ENCODE measurements at places on chromosomes 6 and 20. TPM values are rescaled to one million over a fixed set of nuclear protein-coding genes. Genes with fewer than 3 reads are reported as not detected.
A peak's percentile ranks its signal among the peaks of the same experiment; 100 is the strongest.

DNA sequence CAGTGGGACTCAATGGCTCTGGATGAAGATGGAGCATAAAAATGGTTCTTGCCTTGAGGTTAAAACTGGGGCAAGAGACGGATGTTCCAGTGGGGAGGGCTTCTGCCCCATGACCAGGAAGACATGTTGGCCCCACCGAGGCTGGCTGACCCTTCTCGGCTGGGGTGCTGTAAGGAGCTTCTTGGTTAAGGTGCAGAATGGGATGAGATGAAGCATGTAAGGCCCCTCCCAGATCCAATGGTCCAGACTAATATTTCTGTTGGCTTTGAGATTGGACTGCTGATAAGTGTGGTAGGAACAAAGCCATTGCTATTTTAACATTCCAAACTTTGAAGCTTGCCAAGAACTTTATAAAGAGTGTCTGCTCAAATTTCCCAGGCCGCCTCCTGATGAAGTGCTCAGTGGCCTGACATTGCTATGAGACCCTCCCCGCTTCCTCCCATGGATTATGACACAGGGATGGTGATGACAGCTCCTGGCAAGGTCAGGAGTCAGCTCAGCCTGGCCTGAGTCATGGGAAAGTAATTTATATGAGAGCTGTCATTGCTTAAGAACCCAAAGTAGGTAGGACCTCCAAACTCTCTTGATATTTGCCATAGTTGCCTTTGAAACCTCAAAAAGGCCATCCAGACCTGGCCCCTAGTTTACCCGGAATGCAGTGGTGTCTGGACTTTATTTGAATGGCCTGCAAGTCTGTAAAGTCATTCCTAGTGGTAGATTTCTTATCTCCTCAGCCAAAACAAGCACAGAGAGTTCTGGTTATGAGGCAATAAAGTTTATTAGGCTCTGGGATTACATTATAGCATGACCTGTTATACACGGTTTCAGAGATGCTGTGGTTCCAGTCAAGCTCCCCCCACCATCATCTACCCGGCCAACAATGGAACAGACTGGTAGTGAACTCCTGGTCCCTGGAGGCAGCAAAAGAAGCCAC, 55.2 kb downstream of the TGM2 start:
- DNase-seq = peak; percentile 82

DNA sequence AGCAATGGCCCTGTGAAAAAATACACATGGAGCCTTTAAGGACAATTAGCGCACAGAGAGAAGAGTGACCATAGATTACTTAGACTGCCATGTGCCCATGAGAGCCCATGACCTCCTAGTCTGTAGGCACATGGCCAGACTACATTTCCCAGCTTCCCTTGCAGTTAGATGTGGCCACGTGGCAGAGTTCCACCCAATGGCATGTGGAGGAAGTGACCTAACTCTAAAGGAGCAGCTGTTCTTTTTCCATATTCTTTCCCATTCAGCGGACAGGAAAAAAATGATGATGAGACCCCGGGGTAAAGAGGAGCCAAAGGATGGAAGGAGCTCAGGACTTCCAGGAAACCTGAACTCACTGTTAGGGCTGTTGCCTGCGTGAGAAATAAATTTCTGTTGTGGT, 116.6 kb downstream of the CBLN4 start:
- no peak for DNase-seq

GPR6 gene
- not detected for total RNA-seq

DNA sequence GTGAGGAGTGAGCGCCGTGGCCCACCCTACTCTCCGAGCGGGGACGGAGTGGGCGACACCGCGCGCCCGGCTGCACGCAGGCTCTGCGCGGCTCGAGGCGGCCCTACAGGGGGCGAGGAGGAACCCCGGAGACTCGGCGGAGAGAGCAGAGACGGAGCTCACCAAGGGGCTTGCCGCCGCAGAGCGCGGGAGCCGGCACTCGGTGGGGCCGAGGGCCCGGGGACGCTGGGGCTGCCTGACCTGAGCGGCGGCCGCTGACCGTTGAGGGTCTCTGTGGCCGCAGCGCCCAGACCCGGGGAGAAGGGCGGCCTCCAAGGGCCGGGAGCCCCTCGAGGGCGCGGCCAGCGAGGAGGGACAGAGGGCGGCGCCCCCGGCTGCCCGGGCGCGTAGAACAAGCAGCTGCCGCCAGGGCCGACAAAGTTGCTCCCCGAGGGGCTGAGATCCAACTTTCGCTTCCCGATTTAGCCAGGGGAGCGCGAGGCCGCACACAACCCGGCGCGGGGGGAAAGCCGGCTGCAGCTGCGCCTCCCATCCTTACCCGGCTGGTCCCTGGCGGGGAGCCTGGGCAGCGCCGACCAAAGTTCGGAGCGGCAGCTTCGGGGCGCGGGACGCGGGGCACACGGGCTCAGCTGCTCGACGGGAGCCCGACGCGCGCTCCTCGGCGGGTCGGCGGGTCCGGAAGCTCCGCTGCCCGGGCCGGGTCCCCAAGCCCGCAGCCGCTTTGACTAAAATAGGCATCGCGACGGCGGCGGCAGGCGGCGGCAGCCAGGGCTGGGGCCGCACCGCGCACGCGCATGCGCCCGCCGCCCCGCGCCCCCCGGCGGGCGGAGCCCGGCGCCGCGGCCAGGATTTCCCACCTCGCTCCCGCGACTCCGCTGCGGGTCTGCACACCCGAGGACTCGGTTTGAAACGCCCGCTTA, 43.1 kb downstream of the POPDC3 start:
- peak; percentile 43 for DNase-seq

NKAPL gene
- total RNA-seq = 1.2 TPM

DNA sequence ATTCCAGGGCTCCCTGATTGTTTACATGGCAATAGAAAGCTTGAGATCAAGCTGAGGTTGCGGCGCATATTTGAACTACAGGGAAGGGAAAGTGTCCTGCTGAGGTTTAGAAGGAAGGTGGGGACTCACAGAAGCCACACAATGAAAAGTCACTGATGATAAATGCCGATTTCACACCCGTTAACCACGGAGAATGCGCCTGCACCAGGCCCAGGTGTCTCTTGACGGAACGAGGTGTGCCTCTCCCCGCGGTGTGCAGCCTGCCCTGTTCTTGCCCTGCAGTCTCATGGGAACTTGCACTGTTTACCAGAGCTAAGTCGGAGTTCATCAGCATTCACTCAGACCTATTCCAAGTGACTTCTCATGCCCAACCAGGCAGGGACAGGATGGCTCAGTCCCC, 90.3 kb downstream of the LY86 start:
- DNase-seq = no peak

DNA sequence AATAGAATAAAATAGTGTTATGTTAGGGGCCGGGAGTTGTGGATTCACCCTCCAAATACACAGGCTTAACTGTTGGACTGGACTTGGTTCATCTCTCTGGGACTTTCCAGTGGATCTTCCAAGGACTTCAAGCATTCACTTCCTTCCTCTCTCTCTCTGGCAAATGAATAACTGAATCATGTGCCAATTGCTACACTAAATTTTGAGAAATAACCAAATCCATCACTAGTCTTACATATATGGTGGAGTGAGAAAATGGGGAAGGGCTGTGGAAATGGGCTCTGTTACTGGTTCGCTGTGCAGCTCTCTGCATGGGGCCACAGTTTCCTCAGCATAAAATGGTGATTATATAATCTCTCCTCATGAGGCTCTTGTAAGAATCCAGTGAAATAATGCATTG, 6.8 kb upstream of the KIAA1755 start:
- no peak for DNase-seq

- DNase-seq = no peak
Measured at GRCh38 chr20:20073801-20074371, 21.6 kb downstream of the CFAP61 start.

TRIM15 gene
- total RNA-seq = not detected

- DNase-seq = no peak
Measured at GRCh38 chr6:159053781-159054398, 9.1 kb upstream of the TAGAP start.

- DNase-seq = no peak
Measured at GRCh38 chr20:51862796-51863195, 60.5 kb upstream of the SALL4 start.

GRCh38 chr6:131368198-131368911, 204.7 kb upstream of the ARG1 start:
- peak; percentile 13 for DNase-seq

GRCh38 chr20:20593447-20594170, 118.8 kb downstream of the RALGAPA2 start:
- no peak for DNase-seq

TCP11 gene
- not detected for total RNA-seq

FOXQ1 gene
- not detected for total RNA-seq

GPX6 gene
- not detected for total RNA-seq

GRCh38 chr6:101537753-101538316, 144.3 kb downstream of the GRIK2 start:
- DNase-seq = no peak

- no peak for DNase-seq
Measured at GRCh38 chr6:174036-174435, 118.3 kb upstream of the DUSP22 start.

KHDC1L gene
- total RNA-seq = not detected

PNPLA1 gene
- not detected for total RNA-seq

DNA sequence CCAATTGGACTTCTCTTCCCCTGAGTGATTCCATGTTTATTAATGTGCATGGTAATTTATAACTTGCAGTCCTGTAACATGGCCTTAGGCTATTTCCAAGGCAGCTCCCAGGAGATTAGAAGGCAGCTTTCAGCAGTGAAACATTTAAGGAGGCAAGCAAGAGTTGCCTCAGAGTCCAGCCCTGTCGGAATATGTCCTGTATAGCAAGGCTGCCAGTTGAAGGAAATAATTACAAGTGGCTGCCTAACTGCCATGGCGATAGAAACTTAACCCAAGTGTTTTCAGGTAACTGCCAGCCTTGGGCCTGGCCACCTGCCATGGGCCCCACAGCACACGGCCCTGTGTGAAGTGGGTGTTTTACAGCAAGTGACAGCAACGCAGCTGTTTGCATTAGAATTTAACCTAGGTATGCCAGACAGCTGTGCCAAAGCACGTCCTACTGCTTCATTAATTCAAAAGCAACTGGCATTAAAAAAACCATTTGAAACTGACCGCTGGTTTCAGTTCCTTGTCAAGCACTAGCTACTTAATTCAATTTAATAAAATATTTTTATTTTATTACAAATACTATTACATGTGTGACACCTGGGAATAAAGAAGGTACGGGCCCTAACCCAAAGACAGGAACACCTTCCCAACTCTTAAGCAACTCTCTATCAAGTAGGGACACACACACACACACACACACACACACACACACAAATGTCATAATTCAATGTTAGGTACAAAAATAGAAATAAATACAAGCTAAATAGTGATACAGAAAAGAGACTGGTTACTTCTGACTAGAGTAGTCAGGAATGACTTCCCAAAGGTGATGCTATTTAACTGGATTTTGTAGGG, 151.8 kb upstream of the HEY2 start:
- DNase-seq = no peak

DYNLT2 gene
- 2.7 TPM for total RNA-seq
